ENCODE measurements at places on chromosomes 5 and 9. TPM values are rescaled to one million over a fixed set of nuclear protein-coding genes. Genes with fewer than 3 reads are reported as not detected.

PCDHGB1 gene
- polyA plus RNA-seq = not detected

BTNL3 gene
- polyA plus RNA-seq = not detected

LCNL1 gene
- polyA plus RNA-seq = not detected

CCNO gene
- 1.1 TPM for polyA plus RNA-seq

SLC45A2 gene
- polyA plus RNA-seq = not detected

Measured in Purkinje cell (primary cell).